Breast epithelium (tissue), 4 donors: ENCODE measurements at places on chromosomes 7 and 10.

DNA sequence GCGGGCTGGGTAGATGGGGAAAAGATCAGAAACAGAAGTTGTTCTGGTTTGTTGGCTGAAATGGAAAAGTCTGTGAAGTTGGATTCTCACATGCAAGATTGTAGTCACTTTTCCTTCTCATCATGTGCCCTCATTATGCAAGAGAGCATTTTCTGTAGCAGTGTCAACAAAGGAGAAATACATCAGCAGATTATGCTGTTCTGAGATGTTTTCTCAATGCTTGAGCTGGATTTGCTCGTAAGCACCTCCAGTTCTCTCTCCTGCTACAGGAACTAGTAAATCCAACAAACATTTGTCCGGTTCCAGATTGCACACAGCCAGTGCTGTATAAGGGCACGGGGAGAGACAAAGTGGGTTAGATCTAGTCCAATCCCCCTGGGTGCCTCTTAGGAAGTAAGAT, 90.0 kb downstream of the GATA3 start:
- DNase-seq: no peak

- no peak for DNase-seq
Measured at GRCh38 chr10:116654816-116655215, 34.1 kb downstream of the PNLIPRP2 start.

- DNase-seq: no peak
Measured at GRCh38 chr10:68334672-68335467, 2.1 kb upstream of the PBLD start.

GRCh38 chr10:87507879-87508483, 3.3 kb downstream of the MINPP1 start:
- no peak for DNase-seq
